ENCODE measurements at places on chromosomes 3 and 15. TPM values are rescaled to one million over a fixed set of nuclear protein-coding genes. Genes with fewer than 3 reads are reported as not detected.

GRCh38 chr3:113829576-113830354 is 8.8 kb upstream of the GRAMD1C start:
- DNase-seq, result no peak
- H3K4me1 ChIP-seq, result peaks cover 5% of the 10 kb centered on the region
- H3K4me3 ChIP-seq, result no peak overlapping the region

DNA sequence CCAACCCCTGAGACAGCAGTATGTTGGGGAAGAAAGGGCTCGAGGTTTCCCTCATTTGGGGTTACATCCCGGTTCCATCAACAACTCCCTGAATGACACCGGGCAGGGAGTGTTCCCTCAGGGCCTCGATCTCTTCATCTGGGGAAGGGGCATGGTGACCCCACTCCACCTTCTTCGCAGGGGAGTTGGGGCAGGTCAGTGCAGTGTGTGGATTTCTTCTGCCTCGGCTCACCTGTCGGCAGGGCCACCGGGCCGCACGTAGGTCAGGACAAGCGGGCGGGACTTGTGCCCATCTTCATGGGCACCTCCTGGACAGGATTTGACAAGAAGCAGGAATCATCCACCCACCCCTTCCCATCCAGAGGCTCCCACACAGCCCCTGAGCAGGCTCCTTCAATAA is 17.4 kb downstream of the GRIP2 start:
- no peak for DNase-seq
- no peak overlapping the region for H3K27ac ChIP-seq
- H3K4me1 ChIP-seq, result no peaks in the 10 kb centered on the region

DNA sequence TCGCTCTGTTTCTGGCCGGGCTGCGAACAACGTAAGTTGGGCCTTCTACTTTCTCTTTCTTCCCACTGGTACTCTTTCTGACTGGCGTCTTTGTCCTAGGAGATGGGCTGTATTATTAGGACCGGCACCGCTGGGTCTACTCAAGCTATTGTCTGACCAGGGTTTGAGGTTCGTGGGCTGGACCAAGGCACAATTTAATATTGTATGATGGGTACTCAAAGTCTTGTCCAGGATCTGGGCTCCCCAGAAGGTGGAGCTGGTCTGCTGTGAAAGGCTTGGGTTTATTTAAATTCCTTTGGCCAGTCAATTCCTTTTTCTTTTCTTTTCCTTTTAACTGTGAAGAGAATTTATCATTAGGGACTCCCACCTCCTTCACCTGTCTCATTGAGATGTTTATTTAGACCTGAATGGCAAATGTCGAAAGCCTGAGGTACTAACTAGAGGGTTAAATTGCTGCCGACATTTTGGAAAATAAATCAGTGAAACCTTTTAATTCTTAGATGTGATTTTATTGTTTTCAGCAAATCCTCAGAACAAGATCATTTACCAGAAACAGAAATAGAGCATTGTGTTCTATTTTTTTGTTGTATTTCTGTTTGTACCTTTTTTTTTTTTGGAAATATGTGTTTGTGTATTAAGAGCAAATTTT is 410 bp downstream of the LRRC49 start:
- no peak for DNase-seq
- peak overlapping the region; percentile 82 for H3K4me3 ChIP-seq
- no peaks in the 10 kb centered on the region for H3K36me3 ChIP-seq

DNA sequence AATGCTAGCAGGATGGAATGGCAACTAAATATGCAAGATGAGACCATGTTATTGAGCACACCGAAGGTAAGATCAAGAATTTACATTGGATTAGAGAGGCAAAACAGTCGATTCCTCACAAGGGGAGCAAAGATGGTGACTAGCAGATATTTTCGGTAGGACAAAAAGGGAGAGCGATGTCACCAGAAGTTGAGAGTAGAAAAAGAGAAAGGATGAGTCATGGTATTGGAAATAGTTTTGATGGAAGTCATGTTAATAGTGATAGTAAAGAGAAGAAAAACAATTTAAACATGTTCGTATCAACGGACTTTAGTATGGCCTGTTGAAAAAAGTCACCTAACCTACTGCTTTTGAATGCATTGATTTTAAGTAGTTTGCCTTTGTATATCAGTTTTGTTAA is 55.0 kb downstream of the UBE2E2 start:
- no peak for DNase-seq
- H3K4me1 ChIP-seq, result peaks cover 22% of the 10 kb centered on the region
- no peak overlapping the region for H3K27ac ChIP-seq

- DNase-seq, result no peak
- no peaks in the 10 kb centered on the region for H3K27me3 ChIP-seq
- no peaks in the 10 kb centered on the region for H3K36me3 ChIP-seq
- H3K27ac ChIP-seq, result no peak overlapping the region
These were observed 5.2 kb upstream of the GOLIM4 start for GRCh38 chr3:168100777-168101492.

DNA sequence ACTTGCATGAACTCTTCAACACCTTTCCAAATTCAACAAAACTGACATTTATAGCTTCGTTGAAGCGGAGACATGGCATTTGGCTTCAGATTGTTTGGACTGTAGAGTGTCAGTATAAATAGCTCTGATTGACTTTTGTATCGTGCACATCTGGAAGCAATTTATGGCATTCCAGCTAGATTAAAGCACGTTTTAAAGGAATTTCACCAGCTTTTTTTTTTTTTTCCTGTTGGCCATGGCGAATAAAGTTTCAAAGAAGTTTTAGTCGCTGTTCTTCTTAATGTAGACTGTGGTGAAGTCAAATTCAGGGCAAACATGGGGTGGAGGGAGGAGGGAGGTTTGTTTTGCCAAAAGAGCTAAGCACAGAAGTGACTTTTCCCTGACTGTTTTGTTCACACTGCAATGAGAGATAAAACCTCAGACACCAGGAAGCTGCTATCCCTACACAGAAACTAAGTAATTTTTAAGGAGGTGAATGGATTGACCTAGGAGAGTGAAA is 391.0 kb upstream of the RARB start:
- no peak overlapping the region for H3K27ac ChIP-seq
- H3K36me3 ChIP-seq, result no peaks in the 10 kb centered on the region
- H3K4me3 ChIP-seq, result no peak overlapping the region

DNA sequence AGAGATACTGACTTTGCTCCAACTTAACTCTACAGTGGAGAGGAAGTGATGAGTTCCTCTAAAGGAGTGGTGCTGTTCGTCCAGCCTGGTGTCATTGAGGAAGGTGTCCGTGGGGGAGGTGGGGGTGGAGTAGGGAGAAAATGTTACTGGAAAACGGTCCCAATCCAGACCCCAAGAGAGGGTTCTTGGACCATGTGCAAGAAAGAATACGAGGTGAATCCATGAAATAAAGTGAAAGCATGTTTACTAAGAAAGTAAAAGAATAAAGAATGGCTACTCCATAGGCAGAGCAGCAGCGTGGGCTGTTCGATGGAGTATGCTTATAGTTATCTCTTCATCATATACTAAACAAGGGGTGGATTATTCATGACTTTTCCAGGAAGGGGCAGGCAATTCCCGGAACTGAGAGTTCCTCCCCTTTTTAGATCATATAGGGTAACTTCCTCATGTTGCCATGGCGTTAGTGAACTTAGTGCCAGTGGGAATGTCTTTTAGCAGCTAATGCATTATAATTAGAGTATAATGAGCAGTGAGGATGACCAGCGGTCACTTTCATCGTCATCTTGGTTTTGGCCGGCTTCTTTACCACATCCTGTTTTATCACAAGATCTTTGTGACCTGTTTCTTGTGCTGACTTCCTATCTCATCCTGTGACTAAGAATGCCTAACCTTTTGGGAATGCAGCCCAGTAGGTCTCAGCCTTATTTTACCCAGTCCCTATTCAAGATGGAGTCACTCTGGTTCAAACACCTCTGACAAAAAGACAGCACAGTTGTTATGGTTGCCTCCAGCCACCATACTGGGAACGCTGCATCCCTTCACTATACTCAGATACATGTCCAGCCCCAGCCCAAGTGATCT is 38.6 kb downstream of the CLEC3B start:
- H3K27ac ChIP-seq, result no peak overlapping the region
- no peaks in the 10 kb centered on the region for H3K27me3 ChIP-seq
- no peak overlapping the region for H3K4me3 ChIP-seq

- H3K36me3 ChIP-seq, result no peaks in the 10 kb centered on the region
- H3K27ac ChIP-seq, result no peak overlapping the region
- H3K4me3 ChIP-seq, result no peak overlapping the region
- peak; percentile 24 for DNase-seq
- H3K4me1 ChIP-seq, result no peaks in the 10 kb centered on the region
These were observed 278.0 kb downstream of the ZBBX start for GRCh38 chr3:167102071-167102470.

DNA sequence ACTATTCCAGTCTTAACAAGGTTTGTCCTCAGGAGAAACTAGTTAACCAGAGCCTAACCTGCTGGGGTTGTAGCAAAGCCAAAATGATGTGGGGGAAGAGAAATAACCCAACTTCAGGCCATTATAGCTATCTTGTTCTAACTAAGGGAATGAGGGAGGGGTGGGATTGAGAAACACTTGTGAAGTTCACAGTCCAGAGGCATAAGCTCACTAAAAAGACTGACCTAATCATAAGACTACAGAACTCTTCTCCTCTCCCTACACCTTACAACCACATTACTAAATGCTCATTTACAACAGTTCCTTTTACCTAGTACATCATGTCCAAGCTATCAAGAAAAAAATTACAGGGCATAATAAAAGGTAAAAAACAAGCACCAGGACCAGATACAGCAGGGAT is 52.8 kb downstream of the UBE3A start:
- no peak overlapping the region for H3K4me3 ChIP-seq
- no peak for DNase-seq
- H3K27me3 ChIP-seq, result no peaks in the 10 kb centered on the region
- no peaks in the 10 kb centered on the region for H3K36me3 ChIP-seq
- no peaks in the 10 kb centered on the region for H3K4me1 ChIP-seq

DNA sequence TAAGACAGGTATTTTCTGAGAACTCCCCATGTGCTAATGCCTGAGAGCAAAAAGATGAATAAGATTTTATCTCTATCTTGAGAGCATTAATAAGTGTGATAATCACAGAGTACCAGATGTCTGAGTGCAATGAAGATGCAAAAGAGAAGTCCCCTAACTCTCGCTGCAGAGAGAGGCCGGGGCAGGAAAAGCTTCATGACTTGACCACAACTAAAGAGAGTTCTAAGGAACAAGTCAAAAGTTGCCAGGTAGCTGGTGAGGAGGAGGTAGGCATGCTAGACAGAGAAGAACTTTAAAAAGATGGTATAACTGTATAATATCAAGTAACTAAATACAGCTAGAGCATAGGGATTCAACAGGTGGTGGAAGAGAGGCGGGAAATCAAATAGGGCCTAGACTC is 28.8 kb downstream of the MTMR10 start:
- H3K36me3 ChIP-seq, result no peaks in the 10 kb centered on the region
- no peak overlapping the region for H3K27ac ChIP-seq
- DNase-seq, result no peak
- H3K27me3 ChIP-seq, result no peaks in the 10 kb centered on the region
- no peaks in the 10 kb centered on the region for H3K4me1 ChIP-seq

GRCh38 chr3:31219131-31219843 is 313.4 kb upstream of the STT3B start:
- H3K27me3 ChIP-seq, result no peaks in the 10 kb centered on the region
- H3K4me3 ChIP-seq, result no peak overlapping the region
- H3K36me3 ChIP-seq, result no peaks in the 10 kb centered on the region
- no peak for DNase-seq
- no peak overlapping the region for H3K27ac ChIP-seq

GRCh38 chr3:71695000-71695482 is 30.2 kb downstream of the EIF4E3 start:
- H3K4me1 ChIP-seq, result peaks cover 59% of the 10 kb centered on the region
- no peaks in the 10 kb centered on the region for H3K27me3 ChIP-seq
- peak; percentile 45 for DNase-seq
- no peaks in the 10 kb centered on the region for H3K36me3 ChIP-seq

- no peak for DNase-seq
- H3K27me3 ChIP-seq, result no peaks in the 10 kb centered on the region
- H3K4me1 ChIP-seq, result no peaks in the 10 kb centered on the region
- H3K36me3 ChIP-seq, result no peaks in the 10 kb centered on the region
- H3K4me3 ChIP-seq, result no peak overlapping the region
- no peak overlapping the region for H3K27ac ChIP-seq
These were observed 54.2 kb upstream of the TSEN2 start for GRCh38 chr3:12430086-12430485.

DNA sequence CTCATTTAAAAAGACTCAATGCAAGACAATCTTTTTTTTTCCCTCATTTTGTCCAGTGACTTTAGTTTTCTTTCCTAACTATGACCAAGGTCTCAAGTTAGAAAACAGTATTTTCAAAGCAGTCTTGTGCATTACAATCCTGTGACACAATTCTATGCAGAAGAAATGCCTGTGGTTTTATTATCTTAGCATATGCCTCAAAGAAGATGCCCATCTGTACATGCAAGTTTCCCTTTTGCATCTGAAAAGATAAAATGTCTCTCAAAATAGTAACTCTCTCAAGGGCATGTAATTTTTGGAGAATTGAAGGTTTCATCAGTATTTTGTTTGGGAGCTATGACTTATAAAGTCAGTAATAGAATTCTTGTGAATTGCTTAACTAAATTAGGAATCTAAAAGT is 292.0 kb upstream of the SUCLG2 start:
- H3K36me3 ChIP-seq, result no peaks in the 10 kb centered on the region
- no peak for DNase-seq
- no peaks in the 10 kb centered on the region for H3K4me1 ChIP-seq
- H3K27me3 ChIP-seq, result no peaks in the 10 kb centered on the region
- no peak overlapping the region for H3K27ac ChIP-seq
- no peak overlapping the region for H3K4me3 ChIP-seq

- no peaks in the 10 kb centered on the region for H3K4me1 ChIP-seq
- H3K27ac ChIP-seq, result no peak overlapping the region
- H3K4me3 ChIP-seq, result no peak overlapping the region
- peak; percentile 9 for DNase-seq
- no peaks in the 10 kb centered on the region for H3K27me3 ChIP-seq
These were observed 761.3 kb upstream of the GRM7 start for GRCh38 chr3:6099458-6100075.

- H3K36me3 ChIP-seq, result no peaks in the 10 kb centered on the region
- peaks cover 15% of the 10 kb centered on the region for H3K4me1 ChIP-seq
- DNase-seq, result no peak
- no peaks in the 10 kb centered on the region for H3K27me3 ChIP-seq
- H3K27ac ChIP-seq, result no peak overlapping the region
- H3K4me3 ChIP-seq, result no peak overlapping the region
These were observed 92.6 kb upstream of the CTNNB1 start for GRCh38 chr3:41106691-41107090.

The RPUSD2 gene
- total RNA-seq, result 3.1 TPM

The ZSCAN2 gene
- 13.5 TPM for total RNA-seq

The CELSR3 gene
- total RNA-seq, result 0.66 TPM

The PTX3 gene
- 13.5 TPM for total RNA-seq

The DISP2 gene
- total RNA-seq, result under 0.01 TPM

The FAM227B gene
- not detected for total RNA-seq
